ENCODE measurements at places on chromosomes 4 and X. TPM values are rescaled to one million over a fixed set of nuclear protein-coding genes. Genes with fewer than 3 reads are reported as not detected.

- DNase-seq, result no peak
These were observed 85.5 kb downstream of the SHOX start for GRCh38 chrX:716136-716535.

- DNase-seq, result no peak
These were observed 368.0 kb downstream of the FAT4 start for GRCh38 chr4:125682730-125683129.

GRCh38 chr4:19375136-19375804 lies 876.4 kb upstream of the SLIT2 start:
- DNase-seq, result no peak

DNA sequence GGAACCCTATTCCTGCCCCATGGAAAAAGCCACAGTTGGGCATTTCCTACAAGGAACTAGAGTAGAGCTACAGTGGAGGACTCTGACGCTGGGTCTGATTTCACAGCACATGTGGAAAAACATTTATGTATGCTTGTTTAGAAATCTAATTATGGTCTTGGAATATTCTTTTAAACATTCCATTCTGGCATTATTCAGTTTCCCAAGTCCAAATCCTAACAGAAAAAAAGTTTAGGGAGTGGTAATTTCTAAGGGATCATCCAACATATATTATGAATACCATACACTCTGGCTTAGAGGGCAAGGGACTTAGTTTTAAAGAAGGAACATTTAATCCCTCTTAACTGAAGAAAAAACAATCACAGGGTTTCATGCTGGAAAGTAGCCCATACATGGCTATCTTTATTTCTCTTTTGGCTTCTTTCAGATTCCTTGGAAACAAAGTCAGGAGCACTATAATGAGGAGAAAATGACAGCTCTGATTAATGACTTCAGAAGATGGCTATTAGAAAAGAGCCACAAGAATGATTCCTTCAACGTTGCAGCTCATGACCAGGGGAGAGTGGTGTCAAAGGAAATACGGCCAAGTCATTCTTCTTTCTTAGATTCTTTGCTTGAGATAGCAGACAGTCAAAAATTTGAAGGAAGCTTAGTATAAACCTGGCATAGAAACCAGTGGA lies 56.1 kb downstream of the CNGA2 start:
- no peak for DNase-seq

- no peak for DNase-seq
These were observed 316.7 kb upstream of the HTR2C start for GRCh38 chrX:114267142-114267541.

DNA sequence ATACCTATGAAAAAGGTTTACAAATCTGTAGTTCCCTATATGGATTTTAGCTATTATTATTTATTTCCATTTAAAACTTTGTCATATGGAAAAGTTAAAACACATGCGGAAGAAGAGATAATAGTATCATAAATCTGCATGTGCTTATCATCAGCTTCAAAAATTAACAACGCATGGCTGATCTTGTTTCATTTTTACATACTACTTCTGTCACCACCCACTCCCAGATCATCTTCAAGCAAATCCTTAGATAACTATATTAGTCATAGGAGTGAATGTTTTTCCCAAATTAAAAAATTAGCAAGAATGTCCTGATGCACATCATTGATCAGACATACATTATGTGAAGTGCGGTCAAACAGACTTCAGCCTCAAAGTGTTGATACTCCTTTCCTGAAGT lies 24.6 kb upstream of the MOB1B start:
- no peak for DNase-seq

GRCh38 chrX:108304210-108304609 lies 134.0 kb downstream of the COL4A6 start:
- no peak for DNase-seq

GRCh38 chr4:74531963-74532794 lies 87.2 kb downstream of the AREG start:
- DNase-seq, result no peak

DNA sequence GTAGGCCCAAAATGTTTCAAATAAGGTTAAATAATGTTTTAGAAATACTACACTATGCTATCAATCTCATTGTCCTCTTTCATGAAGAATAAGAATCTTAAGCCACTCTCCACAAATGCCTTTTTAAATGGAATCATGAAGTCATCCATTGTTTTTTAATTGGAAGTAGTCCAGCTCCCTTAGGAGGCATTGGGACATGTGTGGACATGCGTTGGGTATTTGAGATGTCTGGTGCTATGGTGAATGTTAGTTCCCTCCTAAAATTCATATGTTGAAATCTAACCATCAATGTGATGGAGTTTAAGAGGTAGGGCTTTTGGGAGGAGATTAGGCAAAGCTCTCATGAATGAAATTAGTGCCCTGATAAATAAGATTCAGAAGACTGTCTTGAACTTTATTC lies 289.0 kb downstream of the C4orf33 start:
- DNase-seq, result no peak

DCAF4L1 gene
- 0.25 TPM for total RNA-seq

SLC4A4 gene
- 2.5 TPM for total RNA-seq

Measured in psoas muscle (tissue), 8 donors.